OCI-M1 (cell line): ENCODE measurements at places on chromosomes 16 and 17.
A peak's percentile ranks its signal among the peaks of the same experiment; 100 is the strongest.

DNA sequence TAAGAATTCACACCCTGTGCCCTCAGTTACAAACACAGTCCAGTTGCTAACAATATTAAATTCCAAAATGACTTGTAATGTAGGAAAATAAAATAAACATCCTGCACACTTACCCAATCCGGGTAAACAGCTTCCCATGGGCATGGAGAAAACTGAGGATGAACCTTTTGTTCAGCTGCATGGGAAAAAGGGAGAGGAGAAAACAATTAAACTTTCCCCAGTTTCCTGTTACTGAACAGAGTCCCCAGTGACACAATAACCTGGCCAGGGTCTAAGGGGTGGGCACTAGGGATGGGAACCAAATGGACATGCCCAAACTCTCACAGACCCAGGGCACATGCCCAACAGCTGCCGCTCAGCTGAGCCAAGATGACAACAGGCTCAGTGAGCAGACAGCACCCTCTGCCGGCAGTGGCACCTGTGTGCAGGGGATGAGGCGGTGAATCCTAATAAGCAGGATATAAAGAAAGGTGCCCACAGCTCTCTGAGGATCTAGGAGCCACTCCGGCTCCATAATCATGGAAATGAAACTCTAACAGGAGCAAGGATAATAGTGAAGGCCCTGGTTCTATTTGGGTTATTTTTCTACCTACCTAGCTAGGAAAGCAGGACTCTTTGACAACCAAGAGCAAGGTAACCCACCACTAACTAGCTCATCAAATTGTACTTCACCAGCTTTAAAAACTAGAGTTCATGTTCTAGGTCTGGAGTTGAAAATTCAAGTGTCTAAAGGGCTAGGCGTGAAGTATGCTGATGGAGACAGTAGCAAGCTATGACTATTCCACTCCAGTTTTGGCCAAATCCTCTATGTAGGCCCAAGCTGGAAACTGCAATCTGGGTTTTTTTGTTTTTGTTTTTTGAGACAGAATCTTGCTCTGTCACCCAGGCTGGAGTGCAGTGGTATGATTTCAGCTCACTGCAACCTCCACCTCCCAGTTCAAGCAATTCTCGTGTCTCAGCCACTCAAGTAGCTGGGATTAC is 58.8 kb downstream of the SMG6 start:
- DNase-seq = peak; percentile 76

GRCh38 chr16:19393226-19394111 is 24.2 kb upstream of the TMC5 start:
- peak; percentile 70 for DNase-seq

- DNase-seq = no peak
Measured at GRCh38 chr16:79375351-79375750, 225.2 kb downstream of the MAF start.

GRCh38 chr17:39318636-39319035 is 82.8 kb downstream of the FBXL20 start:
- DNase-seq = no peak

- no peak for DNase-seq
Measured at GRCh38 chr16:81821436-81822128, 42.5 kb downstream of the PLCG2 start.

- no peak for DNase-seq
Measured at GRCh38 chr16:86303787-86304678, 206.3 kb upstream of the FOXF1 start.

- DNase-seq = no peak
Measured at GRCh38 chr16:4696905-4697847, 3.8 kb downstream of the NUDT16L1 start.

DNA sequence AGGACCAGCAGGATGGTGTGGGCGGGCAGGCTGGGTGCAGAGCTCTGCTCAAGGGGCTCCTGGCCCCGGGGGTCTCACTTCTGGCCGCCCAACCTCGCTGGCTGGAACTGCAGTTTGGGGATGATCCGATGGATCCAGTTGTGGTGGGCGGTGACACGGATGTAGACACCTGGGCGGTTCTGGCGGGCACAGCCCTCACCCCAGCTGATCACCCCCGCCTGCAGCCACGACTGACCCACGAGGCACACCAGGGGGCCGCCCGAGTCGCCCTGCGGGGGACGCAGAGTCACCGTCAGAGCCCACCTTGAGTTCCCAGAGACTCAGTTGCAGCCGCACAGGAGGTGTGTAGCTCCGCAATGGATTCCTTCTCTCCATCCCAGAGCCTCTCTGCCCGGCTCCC is 7.5 kb downstream of the PRSS27 start:
- no peak for DNase-seq

- no peak for DNase-seq
Measured at GRCh38 chr16:63960321-63960720, 1161.5 kb downstream of the CDH11 start.

DNA sequence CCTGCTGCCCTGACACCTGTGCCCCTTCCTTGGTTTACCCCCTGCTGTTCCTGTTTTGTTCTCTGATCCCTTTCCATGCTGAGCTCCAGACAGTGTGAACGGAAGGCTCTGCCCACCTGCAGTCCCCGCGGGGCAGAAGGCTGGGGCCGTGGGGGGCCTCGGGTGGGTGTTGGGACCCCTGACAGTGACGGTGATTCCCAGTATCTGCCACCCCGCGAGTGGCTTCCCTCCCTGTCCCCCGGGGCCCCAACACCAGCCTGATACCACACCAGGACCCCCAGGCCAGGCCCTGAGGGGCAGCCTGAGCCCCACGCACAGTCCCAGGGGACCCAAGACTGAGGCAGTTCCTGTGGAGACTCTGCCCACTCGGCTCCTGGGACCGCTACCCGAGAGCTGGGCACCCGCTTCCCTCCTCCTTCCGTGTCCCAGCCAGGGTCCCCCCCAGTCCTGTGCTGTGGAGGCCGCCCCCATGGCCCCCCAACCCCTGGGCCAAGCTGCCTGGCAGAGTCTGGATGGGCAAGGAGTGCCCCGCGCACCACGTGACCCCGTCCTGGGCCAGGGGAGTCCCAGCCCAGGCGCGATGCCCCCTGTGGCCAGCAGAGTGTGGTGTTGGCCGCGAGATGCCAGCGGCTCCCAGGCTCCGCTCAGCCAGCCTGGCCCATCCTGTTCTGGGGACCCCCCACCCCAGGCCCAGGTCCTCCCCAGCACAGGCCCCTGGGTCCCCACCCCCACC is 10.0 kb upstream of the C1QTNF8 start:
- DNase-seq = peak; percentile 67

DNA sequence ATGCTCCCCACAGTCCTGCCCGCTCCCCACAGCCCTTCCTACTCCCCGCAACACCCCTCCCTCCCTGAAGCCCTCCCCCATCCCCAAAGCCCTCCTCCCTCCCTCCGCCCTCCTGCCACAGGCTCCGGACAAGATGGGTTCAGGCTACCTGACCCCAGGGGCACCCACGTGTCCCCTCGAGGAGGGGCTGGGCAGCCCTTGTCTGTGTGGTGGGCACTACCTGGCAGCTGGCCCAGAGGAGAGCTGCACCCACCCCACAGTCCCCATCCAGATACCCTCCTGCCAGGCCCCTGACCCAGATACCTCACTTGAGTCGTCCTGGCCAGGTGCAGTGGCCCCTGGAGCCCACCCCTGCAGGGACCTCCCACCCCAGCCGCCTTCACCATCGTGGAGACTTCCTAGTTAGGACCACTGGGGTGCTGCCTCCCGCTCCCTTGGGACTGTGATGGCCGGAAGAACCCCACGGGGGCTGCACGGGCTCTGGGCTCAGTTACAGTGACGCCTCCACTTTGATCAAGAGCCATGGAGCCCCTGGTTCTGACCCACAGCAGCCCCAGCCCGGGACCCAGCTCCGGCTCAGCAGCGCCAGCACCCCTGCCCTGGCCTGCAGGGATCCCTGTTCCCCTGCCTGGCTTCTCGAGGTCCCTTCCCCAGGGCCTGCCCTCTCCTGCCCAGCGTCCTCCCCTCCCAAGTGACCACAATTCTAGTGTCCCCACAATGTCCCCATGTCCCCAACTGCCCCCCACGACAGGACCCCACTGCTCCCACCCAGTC is 806 bp downstream of the PERCC1 start:
- DNase-seq = no peak

DNA sequence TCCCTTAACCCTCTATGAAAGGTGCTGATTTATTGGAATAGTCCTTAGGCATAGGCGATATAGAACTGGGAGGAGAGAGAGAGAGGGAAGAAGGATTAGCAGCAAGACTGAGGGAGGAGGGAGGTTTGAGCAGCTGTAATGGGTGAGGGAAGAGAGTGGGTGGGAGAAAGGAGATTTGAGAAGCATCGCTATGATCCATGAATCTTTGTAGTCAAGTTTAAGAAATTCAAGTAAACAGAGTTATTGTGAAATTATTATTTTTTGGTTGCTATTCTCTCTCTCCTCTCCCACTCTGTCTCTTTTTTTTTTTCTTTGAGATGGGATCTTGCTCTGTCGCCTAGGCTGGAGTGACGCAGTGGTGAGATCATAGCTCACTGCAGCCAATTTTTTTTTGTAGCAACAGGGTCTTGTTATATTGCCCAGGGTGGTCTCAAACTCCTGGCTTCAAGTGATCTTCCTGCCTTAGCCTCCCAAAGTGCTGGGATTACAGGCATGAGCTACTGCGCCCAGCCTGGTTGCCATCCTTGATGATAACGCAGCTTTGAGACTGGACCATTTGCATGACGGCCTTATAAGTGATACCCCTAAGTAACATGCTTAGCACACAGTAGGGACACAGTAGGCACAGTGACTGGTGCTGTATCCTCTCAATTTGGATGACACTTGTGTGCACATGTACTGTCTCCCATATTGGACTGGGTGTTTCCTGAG is 21.0 kb upstream of the TNS4 start:
- DNase-seq = no peak

DNA sequence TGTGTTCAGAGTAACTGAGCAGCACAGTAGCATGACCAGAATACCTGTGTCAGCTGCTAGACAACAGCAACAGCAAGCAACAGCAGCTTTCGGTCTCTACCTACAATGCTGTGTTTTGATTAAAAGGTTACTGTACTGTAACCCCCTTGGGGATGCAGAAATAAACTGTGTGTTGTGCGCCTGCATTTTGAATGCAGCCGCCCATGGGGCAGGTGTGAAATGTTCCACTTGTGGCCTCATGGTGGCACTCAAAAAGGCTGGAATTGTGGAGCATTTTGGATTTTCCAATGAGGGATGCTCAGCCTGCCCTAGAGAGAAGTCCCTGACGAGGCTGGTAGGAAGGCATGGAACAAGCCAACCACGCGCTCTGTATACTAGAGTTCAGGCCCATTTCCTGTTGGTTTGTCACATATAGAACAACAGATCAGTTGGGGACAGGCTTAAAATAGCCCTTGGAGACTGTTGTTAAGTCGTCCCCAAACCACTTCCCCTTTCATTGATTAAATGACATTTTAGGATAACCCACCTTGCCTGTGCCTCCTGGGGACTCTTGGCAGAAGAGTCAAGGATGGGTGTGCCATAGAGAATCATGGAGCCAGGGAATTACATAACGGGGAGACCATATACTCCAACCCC is 27.1 kb downstream of the SCPEP1 start:
- DNase-seq = peak; percentile 87

DNA sequence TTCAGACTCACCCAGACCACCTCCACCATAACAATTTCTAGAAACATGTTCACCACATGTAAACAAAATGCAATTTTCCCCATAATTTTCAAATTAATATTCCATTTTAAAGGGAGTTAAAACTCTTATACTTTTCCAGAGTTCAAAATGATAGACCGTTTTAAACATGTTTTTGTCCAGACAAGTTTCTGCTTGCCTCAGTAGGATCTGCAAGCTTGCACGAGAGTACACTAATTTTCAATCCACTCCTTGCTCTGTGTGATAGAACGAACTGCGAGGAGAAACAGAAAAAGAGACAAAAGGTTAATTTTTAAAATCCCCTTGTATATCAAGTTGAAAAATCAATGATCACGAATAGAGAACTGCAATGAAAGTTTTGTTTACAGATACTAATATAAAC is 7.1 kb downstream of the FAHD1 start:
- no peak for DNase-seq

- DNase-seq = no peak
Measured at GRCh38 chr17:53475002-53475401, 347.7 kb upstream of the KIF2B start.

DNA sequence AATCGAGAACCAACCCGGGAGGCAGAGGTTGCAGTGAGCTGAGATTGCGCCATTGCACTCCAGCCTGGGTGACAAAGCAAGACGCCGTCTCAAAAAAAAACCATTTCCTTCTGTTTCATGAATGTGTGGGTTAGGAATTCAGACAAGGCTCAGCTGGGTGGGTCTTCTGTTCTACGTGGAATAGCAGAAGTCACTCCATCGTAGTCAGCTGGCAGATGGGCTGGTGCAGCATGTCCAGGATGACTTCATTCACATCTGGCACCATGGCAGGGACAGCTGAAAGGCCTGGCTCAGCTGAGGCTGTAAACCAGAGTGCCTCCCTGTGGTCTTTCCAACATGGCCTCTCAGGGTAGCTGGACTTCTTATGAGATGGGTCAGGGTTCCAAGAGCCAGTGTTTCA is 89.0 kb downstream of the C17orf67 start:
- no peak for DNase-seq

DNA sequence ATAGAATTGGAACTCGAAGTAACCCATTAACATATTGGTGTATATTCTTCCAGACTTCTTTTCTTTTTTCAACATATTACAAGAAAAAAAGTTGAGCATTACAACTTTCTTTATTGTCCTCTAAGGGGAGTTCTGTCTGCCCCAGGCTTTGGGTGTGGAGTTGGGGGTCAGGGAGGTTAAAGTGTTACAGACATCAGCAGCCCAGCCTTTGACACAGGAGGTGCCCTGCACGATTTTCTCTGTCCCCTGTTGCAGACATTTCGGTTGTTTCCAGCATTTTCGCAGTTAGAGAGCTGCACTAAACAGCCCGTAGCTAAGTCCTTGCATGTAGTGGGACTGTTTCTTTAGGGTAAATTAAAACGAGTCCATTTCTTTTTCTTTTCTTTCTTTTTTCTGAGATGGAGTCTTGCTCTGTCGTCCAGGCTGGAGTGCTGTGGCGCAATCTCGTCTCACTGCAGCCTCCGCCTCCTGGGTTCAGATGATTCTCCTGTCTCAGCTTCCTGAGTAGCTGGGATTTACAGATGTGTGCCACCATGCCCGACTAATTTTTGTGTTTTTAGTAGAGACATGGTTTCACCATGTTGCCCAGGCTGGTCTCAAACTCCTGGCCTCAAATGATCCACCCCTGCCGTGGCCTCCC is 13.4 kb upstream of the ADCY7 start:
- DNase-seq = no peak

DNA sequence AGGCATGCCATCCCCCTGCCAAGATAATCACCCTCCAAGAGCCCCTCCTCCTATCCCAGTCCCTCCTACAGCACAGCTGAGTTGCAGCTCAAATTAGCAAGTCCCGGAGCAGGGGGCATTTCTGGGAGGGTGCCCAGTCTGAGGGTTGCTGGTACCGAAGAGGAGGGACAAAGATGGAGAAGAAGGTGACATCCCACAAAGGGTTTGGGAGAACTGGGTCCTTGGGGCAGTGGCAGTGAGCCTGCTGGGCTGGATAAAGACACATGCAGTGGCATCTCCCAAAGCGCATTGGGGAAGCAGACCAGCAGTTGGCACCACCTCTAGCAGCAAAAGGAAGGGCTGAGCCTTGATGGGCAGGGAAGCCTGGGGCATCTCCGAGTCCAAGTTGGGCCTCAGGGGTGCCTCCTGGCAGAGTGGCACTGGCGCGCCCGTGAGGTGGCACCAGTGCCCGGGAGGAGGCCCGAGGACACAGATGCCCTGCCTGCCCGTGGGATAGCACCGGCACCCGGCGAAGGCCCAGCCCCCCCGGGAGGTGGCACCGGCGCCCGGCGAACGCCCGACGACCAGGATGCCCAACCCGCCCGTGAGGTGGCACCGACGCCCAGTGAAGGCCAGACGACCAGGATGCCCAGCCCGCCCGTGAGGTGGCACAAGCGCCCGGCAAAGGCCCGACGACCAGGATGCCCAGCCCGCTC is 622 bp downstream of the TOM1L2 start:
- DNase-seq = no peak

- no peak for DNase-seq
Measured at GRCh38 chr16:23374721-23375510, 72.8 kb downstream of the SCNN1B start.
